Activated effector memory CD4-positive, alpha-beta T cell treated with Interleukin-2 at 50 U/mL for 16 hours (primary cell): ENCODE measurements at places on chromosomes 16 and 17.
A peak's percentile ranks its signal among the peaks of the same experiment; 100 is the strongest.

GRCh38 chr17:10226930-10227695 lies 28.7 kb upstream of the GAS7 start:
- peak; percentile 3 for DNase-seq

- no peak for DNase-seq
These were observed 399.8 kb downstream of the HS3ST4 start for GRCh38 chr16:26091511-26091910.

- no peak for DNase-seq
These were observed 36.9 kb upstream of the WSB1 start for GRCh38 chr17:27257031-27257357.

- peak; percentile 62 for DNase-seq
These were observed 505 bp upstream of the COG1 start for GRCh38 chr17:73192206-73192893.
